ENCODE measurements at places on chromosomes 5 and 9.

DNA sequence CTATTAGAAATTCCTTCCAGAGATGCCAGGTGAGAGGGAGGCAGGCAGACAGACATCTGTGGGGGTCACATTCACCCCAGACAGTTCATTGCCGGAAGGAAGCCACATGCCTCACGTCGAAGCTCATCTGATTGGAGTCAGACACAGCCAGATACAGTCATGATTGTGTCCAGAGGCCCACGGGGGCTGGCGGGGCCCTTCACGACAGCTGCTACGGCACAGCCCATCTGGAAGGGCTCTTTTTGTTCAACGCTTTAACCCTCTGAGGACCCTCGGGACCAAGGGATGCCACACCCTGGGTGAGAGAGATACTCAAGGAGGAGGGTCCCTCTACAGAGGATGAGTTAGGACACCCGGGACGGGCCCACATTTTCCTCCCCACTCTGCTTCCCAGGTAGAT is 31.9 kb upstream of the GABRP start:
- no peak for DNase-seq

DNA sequence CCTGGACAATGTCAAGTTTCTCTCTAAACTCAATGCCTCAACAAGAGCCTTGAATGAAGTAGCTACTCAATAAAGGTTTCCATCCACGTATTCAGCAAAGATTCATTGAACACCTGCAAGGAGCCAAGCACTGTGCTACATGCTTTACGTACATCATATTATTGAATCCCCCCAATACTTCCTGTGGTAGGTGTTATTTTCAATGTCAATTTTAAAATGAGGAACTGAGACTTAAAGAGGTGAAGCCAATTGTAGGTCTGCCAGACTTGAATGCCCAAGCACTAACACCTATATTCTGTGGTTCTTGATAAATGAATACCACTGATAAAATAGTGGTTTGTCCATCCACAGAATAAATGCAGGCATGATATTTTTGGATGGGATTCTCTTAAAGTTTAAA is 162.3 kb downstream of the DRD1 start:
- no peak for DNase-seq

DNA sequence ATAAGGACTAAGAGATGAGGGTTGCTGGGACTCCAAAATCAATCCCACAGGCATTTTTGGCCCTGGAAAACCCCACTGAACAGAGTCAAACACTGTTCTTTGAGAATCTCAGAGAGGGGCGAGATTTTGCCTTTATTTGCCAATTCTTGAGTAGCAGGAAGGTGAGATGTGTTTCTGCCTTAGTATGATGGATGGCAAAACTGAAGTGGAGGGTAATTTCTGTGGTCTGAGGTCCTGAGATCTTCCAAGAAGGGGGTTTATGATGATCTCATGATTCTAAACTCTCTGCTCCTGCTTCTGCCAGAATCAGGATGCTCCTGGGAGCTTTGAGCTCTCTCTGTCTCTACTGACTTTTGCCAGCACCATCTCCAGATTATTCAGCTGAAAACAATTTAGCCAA is 174.8 kb upstream of the CLINT1 start:
- DNase-seq: no peak

- no peak for DNase-seq
These were observed 738 bp downstream of the FSTL4 start for GRCh38 chr5:133611357-133612248.

- no peak for DNase-seq
These were observed 787.7 kb upstream of the CDH6 start for GRCh38 chr5:30405821-30406220.

DNA sequence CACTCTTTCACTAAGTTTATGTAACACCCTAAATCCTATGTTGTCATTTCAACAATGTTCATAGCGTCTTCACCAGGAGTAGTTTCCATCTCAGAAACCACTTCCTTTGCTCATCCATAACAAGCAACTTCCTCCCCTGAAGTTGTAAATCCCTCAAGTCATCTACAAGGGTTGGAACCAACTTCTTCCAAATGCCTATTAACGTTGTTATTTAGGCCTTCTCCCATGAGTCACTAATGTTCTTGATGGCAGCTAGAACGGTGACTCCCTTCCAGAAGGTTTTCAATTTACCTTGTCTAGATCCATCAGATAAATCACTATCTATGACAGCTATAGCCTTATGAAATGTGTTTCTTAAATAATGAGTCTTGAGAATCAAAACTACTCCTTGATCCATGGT is 73.3 kb upstream of the TARS1 start:
- no peak for DNase-seq
